Inflammatory macrophage treated with lipopolysaccharide for 4 hours (primary cell): ENCODE measurements at places on chromosomes 16 and 17.

DNA sequence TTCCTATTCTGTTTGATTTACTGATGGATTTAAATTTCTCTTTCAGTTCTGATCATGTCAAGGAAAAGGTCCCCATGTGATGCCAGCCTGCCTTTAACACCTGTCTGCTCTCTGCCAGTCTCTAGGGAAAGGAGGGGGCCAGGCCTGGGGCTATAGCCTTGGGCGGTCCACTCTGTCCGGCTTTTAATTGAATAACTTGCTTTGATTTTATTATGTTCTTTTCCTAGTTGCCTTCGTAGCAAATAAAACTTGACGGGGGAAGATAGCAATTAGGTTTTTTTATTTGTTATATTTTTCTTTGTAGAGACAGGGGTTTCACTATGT is 47.6 kb downstream of the ABAT start:
- no peak for DNase-seq

GRCh38 chr16:22063888-22064467 is 28.4 kb upstream of the VWA3A start:
- DNase-seq = no peak

DNA sequence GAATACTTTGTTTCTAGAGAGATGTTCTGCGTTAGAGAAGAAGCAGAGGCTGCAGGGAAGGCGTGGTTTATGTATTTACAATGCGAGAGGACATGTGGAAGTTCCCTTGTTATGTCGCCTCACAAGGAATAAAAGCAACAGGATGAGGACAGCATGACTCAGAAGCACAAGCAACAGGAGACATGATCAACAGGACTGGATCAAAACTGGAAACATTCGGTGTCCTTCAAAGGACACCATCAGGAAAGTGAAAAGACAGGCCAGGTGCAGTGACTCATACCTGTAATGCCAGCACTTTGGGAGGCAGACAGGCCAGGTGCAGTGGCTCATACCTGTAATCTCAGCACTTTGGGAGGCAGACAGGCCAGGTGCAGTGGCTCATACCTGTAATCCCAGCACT is 52.6 kb downstream of the CCDC57 start:
- peak; percentile 49 for DNase-seq

GRCh38 chr17:74467221-74467951 is 952 bp downstream of the CD300A start:
- DNase-seq = peak; percentile 88

- no peak for DNase-seq
Measured at GRCh38 chr17:29458066-29458465, 67.9 kb downstream of the TAOK1 start.
